HL-60 (cell line): ENCODE measurements at places on chromosomes 3 and 15.

DNA sequence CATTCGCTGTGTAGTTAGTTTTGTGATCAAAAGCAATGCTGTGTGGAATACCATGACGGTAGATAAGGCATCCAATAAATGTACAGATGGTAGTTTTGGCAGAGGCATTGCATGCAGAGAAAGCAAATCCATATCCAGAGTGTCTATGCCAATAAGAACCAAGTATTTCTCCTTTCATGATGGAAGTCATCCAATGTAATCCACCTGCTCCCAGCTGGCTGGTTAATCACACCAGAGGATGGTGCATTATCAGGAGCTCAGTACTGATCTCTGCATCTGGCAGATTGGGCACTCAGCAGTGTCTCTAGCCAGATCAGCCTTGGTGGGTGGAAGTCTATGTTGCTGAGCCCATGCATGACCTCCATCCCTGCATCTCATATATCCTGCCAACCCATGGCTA lies 677.7 kb upstream of the NECTIN3 start:
- DNase-seq = no peak

DNA sequence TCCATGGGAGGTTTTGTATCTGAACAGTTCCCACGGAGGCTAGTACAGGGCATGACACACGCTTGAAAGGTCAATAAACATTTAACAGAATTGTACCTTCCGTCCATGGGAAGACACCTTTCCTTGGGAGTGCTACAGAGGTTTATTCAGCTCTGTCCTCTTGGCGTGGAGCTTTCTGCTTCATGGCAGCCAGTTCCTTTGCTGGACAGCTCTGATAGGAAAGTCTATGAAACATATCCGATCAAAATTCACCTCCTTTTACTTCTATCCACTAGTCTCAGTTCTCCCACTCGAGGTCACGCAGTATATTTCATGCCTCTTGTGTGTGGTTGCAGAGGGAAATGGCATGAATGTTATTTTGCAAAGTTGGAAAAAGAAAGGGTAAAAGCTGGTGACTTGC lies 91.2 kb downstream of the PEX5L start:
- DNase-seq = no peak

GRCh38 chr3:117932441-117932840 lies 1102.2 kb downstream of the IGSF11 start:
- DNase-seq = no peak

DNA sequence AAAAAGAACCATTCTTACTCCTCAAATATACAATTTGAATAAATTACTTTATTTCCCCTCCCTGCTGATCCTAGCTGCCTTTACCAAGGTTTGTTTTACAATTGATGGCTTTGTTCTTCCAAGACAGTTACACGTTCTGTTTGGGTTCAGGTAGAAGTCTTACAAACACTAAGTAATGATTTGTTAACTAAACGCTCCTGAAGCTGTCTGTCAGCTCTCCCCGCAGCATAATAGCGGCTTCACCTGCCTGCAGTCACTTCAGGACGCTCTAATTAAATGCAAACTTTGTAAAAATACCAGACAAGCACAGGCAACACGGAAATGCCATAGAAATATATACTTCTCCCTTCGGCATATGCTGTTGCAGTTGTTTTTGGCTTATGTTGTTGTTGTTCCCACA lies 176.4 kb upstream of the MDFIC2 start:
- no peak for DNase-seq

DNA sequence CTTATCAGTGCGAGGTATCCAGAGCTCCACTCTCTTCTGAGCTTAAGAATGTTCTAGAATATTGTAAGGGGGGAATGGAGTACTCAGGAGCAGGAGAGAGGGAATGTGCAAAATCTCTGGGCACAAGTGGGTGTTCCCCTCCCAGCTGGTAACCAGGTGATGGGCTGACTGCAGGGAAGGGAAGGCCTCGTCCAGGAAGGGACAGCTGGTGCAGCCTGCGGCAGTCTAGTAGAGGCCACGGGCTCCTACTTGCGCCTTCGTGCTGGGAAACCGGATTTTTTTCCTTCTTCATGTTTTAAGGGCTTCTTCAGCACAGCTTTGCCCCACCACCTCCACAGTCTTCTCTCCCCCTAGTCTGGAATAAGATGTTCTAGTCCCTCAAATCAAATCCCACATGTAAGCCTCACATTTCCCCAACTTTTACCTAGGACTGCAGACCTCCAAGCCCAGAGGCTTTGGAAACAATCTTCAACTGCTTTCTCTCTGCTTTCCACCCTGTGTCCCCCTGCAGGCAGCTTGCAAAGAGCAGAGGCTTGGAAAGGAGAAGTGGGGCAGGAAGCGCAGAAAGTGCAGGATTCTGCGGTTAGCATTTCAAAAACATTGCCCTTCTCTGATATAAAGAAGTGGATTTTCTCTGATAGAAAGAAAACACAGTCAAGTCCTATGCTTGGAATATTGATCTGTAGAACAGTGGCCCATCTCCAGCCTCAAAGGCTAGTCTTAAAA lies 11.9 kb upstream of the CGNL1 start:
- peak; percentile 84 for DNase-seq

GRCh38 chr3:8503461-8503860 lies 1.8 kb downstream of the LMCD1 start:
- no peak for DNase-seq

DNA sequence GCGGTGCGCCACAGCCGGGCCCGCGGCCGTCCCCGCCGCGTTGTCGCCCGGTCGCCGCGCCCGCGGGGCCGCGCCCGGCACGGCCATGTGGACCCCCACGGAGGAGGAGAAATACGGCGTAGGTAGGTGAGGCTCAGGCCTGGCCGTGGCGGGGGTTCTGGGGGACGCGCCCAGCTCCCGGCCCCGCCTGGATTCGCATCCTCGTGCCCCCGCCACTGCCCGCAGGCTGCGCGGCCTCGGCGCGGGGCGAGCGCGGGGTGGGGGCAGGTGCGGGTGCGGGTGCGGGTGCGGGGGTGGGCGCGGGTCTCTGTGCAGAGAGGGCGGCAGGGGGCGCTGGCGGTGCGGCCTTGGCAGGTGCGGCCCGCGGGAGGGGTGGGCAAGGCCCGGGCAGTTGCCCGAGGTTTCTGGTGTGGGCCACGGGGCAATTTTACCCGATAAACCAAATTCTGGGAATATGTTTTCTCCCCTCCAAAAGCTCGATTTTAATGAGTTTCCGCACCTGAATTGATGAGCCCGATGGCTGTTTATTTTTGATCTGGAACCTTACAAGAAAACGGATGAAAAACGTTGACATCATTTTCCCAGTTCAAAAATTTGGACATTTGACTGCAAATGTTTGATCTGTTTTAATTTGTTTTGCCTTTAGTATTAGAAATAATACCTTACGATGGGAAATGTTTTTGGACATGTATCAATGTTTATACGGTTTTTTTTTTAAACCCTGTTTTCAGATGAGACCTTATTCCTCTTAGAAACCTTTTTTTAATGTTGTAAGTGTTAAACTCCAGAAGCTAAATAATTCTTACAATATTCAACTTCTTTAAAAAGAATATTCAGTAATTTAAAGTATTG lies 678 bp downstream of the DOCK3 start:
- no peak for DNase-seq

- DNase-seq = no peak
Observed at GRCh38 chr3:75140904-75141615, 523.1 kb upstream of the FRG2C start.

DNA sequence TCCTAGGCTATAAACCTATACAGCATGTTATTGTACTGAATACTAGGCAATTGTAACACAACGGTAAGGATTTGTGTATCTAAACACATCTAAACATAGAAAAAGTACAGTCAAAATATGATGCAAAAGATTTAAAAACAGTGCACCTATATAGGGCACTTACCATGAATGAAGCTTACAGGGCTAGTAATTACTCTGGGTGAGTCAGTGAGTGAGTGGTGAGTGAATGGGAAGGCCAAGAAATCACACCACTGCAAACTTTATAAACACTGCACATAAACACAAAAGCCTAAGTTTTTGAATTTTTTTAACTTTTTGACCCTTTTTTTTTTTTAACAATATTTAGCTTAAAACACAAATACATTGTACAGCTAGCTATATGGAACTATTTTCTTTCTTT lies 204.7 kb upstream of the CTNNB1 start:
- no peak for DNase-seq

DNA sequence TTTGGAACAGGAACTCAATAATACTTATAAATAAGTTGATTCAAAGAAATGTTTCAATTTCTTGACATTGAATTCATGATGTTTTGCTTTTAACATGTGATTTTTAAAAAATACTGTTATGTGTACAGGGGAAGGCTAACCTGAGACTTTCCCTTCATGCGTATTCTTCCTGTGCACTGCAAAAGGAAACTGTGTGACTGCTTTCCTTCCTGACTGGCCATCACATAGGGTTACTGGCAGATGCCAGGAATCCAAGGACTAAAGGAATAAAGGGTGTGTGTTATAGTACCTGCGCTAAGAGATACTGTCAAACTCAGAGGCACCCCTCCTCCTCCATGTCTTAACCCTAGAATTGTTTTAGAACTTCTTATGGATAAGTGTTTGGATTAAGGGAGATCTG lies 236.0 kb downstream of the UBE2E2 start:
- no peak for DNase-seq

DNA sequence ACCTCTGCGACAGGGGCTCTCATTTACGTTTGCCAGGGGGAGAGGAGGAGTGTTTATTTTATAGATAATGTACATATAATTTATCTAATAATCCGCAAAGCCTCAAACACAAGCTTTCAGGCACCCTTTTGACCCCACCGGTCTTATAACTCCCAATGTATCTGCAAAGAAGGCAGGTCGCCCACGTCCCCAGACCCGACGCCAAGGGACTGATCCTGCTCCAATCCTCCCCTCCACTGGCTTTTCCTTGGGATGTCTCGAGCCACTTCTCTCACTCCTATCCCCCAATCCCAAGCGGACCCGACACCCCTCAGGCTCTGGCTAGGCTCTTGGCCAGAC lies 452 bp downstream of the DCP1A start:
- DNase-seq = no peak

DNA sequence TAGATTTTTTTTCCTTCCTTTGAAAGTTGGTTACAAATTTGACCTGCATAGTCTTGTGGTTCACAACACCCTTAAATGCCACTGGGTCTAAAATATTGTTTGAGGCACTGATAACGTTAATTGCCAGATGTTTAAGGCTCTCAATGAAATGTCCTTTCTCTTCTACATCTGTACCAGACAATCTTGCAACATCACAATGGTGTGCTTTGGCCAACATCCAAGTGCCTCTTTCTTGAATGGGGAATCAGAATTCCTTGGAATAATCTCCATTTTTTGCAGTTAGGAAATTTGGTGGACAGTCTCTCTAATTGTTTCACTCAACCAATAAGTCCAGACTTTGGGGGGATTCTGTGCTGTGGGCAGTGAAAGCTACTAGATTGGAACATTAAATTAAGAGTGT lies 26.0 kb upstream of the PEX5L start:
- DNase-seq = no peak

DNA sequence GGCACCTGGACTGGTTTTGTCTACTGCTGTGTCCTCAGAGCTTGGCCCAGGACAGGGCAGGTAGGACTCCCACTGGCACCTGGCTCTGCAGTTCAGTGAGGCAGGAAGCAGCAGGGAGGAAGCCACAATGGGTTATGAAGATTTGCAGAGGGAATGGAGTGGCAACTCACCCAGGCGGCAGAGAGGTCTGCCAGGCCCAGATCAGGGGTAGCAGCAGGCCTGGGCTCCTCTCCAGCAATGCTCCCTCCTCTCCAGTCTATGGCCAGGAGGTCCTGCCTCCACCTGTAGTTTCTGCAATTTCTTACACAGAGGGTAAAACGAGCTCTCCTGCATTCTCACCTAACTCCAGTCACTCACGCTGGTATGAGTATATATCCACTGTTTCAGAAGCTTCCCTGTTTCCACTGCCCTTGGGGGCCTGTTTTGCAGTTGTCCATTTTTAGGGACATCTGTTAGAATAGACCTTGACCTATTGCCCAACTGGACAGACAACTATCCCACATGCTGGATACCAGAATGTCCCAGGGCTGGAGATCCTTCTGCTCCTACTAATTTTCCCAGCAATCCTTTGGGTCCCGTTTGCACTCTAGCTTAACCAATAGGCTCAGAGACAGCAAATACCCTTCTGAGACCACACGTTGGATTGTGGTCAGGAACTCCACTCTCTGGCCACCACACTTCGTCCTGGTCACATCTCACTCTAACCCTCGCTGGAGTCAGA lies 35.2 kb downstream of the HMCES start:
- DNase-seq = no peak
